Fibroblast of skin of scalp (primary cell): ENCODE measurements at places on chromosomes 5 and 9.

DNA sequence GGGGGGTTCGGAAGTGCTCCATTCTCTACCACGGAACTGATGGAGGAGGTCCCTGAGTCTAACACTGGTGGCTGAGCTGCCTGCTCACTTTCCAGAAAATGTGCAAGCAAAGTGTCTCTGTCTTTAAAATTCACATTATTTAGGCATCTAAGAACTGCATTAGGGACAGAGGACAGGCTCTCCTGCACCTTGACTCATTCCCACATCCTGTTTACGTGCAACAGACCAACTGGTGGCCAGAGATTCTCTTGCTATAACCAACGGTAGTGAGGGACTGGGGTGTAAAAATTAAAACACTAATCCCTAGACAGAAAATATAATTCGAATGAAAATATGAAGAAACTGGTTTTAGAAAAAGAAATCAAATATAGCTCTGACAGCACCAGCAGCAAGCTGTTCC, 320.9 kb downstream of the IRX2 start:
- no peak for DNase-seq

GRCh38 chr9:22037954-22038690, 29.0 kb upstream of the CDKN2B start:
- peak; percentile 50 for DNase-seq

DNA sequence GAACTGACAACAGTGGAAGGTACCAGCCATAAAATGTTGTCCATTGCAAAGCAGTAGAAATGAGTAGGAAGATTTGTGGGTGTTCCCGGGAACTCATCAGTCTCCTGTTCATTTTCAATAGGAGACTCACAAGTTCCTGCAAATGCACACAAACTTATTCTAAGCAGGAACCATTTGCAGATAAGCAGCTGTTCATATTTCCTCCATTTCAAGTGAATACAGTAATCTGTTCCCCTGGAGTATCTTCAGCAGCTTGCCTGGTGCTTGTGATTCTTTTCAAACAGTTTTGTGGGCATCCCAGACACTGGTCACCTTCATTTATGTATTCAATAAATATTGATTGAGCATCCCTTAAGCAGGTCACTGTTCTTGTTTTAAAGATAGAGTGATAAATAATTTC, 1315.5 kb upstream of the C9orf72 start:
- no peak for DNase-seq

DNA sequence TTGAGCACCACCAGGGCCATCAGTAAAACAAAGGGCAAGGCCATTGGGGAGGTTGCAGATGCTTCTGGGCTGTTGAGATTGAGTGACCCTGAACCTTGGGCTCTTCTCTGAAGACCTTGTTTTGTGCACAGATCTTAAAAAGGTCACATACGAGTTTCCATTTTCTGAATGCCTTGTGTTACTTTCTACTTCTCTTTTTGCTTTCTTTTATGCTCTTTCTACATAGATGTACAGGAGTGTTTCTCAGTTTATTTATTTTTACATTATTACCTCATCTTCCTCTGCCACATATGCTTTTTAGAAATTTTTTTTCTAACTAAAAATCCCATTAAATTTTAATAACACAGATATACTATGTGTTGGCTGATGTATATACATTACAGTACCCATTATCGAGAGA, at the start of gene IFNA5:
TSS of gene IFNA5 (minus strand) at position 101 of the 400 bp plus-strand sequence. CDS start at position 44, 57 bp downstream.
- no peak for DNase-seq

- no peak for DNase-seq
Observed at GRCh38 chr5:3911111-3911510, 315.5 kb downstream of the IRX1 start.

GRCh38 chr5:17154211-17154996, 63.0 kb upstream of the BASP1 start:
- peak; percentile 53 for DNase-seq

GRCh38 chr9:76025286-76025685, 134.8 kb downstream of the PCSK5 start:
- no peak for DNase-seq

DNA sequence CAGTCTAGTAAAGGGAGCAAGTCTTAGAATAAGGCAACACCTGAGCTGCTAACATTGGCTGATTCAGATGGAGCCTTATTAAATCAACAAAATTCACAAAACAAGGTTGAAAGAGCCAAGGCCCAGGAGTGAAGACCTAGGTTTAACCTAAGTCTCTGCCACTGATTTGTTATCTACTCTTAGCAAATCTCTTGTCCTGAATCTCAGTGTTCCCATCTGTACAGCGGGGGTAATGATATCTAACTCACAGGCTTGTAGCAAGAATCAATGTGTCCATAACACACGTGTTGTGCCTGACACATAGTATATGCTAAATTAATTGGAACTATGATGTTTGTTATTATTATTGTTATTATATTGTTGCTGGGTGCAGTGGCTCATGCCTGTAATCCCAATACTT, 61.0 kb downstream of the PDE6A start:
- DNase-seq, result no peak

- no peak for DNase-seq
Observed at GRCh38 chr5:112554101-112554977, 135.3 kb upstream of the EPB41L4A start.

- no peak for DNase-seq
Observed at GRCh38 chr5:5792106-5792505, 369.6 kb downstream of the ICE1 start.

DNA sequence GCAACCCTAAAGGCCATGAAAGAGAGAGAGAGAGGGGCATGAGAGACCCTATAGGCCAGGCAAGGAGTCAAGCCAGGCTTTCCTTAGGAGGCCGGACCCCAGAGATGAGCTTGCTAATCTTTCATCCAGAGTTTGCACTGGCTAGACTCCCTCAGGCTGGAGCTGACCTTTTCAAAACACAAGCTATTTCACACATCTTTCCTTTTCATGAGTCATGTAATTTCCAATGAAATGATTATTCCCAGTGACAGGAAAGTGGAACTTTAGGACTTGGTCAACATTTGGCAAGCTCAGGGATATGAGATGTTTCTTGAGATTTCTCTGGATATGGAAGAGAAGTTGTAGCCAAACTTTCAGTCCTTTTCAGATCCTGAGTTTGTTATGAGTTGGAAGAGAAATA, 117.7 kb downstream of the TARS1 start:
- DNase-seq, result no peak

DNA sequence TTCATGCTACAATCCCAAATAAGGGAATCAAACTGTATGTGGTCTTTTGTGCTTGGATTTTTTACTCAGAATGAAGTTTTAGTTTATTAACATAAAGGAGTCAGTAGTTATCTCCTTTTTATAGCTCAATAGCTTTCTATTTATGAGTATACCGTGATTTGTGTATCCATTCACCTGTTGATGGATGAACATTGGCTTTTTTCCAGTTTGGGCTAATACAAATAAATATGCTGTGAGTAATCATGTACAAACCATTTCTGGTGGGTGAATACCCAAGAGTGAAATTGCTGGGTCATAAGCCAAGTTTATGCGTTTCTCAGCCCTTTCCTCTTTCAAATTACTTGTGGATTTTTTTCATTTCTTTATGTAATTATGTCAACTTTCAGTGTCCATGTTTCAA, 395.3 kb downstream of the OSTF1 start:
- DNase-seq, result no peak

- peak; percentile 69 for DNase-seq
Observed at GRCh38 chr5:32202394-32202793, 28.3 kb upstream of the GOLPH3 start.

- DNase-seq, result peak; percentile 26
Observed at GRCh38 chr5:110510146-110510545, 216.3 kb downstream of the TMEM232 start.

DNA sequence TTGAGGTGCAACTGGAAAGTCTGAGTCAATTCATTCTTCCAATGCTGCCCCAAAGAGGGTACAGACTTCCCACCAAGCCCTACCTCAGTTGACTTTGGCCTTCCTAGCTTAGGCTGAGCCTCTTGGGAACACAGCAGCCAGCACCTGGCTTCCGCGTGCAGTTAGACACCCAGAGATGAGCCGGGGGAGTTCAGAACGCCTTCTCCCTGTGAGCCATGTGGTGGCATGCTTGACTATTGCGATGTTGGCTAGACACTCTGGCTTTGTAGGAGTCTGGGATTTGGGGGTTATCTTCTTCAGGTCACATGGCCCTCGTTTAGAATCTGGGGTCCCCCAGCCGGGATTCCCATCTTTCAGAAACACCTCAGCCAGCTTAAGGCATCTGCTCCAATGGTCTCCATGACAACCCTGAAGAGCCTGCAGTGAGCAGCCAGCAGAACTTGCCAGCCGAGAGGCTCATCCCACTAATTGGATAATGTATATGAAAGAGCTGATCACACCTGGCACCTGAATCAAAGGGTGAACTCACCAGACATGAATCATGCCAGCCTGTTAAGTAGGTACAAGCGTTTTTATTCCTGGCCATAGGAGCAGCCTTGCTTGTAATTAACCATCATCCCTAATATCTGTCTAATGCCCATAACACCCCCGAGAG, 167.5 kb downstream of the SYK start:
- no peak for DNase-seq

DNA sequence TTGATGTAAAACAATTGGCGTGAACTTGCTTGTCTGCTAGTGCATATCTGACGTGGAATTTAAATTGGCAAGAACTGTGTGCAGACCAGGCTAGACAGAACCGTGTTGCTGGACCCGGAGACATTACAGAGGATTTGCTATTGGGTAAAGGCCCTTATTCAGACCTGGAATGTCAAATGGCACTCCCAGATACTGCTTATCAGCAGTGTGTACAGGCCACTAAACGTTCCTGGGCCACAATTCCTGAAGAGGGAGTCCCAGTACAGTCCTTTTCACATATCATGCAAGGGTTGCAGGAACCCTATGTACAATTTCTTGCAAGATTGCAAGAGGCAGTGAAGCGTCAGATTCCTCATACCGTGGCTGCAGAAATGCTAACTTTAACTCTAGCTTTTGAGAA, 13.5 kb upstream of the MCCC2 start:
- no peak for DNase-seq

GRCh38 chr9:75001719-75002421, 26.2 kb downstream of the CARNMT1 start:
- DNase-seq, result peak; percentile 82

DNA sequence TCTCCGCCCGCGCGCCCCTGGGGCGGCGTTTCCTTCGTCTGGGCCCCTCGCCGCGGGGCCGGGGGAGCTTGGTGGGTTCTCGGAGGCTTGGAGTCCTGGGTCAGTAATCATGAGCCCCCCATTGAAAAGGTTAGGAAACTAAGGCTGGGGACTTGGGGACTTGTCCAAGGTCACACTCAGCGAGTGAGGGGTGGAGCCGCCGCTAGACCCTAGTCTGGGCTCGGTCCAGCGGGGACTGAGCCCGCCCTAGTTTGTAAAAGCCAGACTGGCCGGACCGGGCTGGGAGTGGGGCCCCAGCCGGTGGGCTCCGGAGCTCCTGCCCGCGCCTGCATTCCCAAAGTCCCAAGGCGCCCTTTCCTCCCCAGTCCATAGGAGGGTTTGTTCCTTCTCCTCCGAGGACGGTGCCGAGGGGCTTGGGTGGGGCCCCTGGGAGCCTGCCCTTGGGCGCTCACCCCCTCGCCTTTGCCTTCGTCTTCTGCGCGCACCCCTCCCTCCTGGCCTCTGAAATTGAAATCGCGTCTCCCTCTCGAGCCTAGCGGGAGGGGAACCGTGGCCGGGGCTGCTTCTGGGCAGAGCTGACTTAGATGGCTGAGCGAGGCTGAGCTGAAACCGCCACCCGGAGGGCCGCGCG, 995 bp downstream of the OLFM1 start:
- DNase-seq, result no peak

- DNase-seq, result no peak
Observed at GRCh38 chr9:80134487-80134886, 562.7 kb downstream of the TLE4 start.

DNA sequence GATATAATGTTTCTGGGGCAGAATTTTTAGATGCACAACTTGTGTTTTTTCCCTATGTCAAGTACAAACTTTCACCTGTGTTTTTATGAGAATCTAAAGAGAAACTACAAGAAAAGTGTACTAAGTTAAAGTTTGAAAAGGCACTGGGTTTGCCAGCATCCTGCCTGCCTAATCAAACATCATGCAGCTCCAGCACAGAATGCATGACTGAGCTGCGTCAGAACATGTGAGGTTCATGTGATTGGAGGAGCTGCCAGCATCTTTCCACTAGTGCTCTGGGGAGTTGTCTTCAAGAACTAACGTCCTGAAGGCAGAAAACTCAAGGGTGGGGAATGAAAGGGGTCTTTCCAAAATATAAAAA, 46.1 kb upstream of the RIC1 start:
- DNase-seq, result peak; percentile 71

GRCh38 chr9:14192556-14192955, 121.4 kb downstream of the NFIB start:
- DNase-seq, result no peak

- no peak for DNase-seq
Observed at GRCh38 chr9:109166771-109167601, at the start of gene FRRS1L. Gene FRRS1L (minus strand): TSS chr9:109167249. CDS start chr9:109167138, 111 bp downstream.

- peak; percentile 47 for DNase-seq
Observed at GRCh38 chr5:55857247-55857640, 6.1 kb downstream of the IL31RA start.

DNA sequence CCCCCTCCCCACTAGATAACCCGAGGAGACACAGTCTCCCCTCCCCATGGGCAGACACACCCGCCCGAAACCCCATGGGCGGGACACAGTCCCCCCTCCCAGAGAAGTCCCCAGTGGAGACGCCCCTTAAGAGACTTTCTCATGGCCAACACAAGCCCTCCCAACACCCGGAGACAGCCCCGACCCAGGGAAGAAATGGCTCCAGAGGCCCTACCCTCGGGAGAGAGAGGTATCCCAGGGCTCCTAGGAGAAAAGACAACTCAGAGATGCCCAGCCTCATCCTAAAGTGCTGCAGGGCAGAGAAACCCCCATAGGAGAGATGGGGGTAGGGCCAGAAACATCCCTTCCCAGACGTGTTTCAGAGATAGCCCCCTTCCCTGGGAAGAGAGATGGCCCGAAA, 27.4 kb downstream of the PCDH1 start:
- peak; percentile 38 for DNase-seq

DNA sequence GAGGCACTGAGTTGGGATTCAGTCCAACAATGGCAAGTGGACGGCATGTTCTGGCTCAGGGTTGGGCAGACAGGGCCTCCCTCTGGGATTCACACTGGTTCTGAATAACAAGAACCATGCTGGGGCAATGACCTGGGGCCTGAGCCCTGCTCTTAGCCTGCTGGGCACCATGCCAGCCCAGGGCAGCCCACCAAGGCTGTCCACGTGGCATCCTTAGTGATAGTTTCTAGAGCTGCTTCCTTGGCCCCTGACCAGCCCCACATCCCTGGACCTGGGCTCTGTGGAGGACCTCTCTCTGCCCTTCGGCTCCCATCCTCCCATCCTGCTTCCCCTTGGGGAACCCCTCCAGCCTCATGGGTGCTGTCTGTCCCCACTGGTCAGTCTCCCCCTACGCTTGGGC, 22.3 kb upstream of the OLFM1 start:
- DNase-seq, result no peak

DNA sequence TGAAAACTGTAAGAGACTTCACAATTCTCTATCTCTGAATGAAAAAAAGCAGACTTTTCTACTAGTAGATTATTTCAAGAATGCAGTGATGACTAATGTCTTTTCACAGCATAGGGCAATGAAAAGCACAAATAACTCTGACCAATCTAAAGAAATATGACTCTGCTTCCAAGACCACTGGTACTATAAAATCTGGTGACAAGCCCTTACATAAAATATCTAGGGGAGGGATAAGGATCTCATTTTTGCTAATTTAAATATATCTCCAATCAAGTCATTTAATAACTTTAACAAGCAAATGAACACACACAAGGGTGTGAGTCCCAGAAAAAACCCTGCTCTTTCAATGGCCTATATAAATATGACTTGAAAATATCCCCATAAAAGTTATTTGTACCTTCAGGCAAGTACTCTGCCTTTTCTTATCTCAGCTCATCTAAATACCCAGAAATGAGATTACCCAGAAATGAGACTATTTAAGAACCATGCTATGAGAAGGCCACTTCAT, 105.2 kb downstream of the GNAQ start:
- peak; percentile 83 for DNase-seq
